ENCODE measurements at places on chromosomes 1 and 21. TPM values are rescaled to one million over a fixed set of nuclear protein-coding genes. Genes with fewer than 3 reads are reported as not detected.

Gene SDHB
- 140 TPM for total RNA-seq

Gene COA6
- total RNA-seq = 11.5 TPM

Gene UBXN10
- 1.3 TPM for total RNA-seq

Gene TEX38
- total RNA-seq = not detected

Gene ESPN
- 172 TPM for total RNA-seq

Gene OR2T29
- not detected for total RNA-seq

Gene CLCNKB
- not detected for total RNA-seq

Gene ANKRD45
- total RNA-seq = not detected
